Esophagus squamous epithelium (tissue), 5 donors: ENCODE measurements at places on chromosomes 16 and 17. TPM values are rescaled to one million over a fixed set of nuclear protein-coding genes. Genes with fewer than 3 reads are reported as not detected.

DNA sequence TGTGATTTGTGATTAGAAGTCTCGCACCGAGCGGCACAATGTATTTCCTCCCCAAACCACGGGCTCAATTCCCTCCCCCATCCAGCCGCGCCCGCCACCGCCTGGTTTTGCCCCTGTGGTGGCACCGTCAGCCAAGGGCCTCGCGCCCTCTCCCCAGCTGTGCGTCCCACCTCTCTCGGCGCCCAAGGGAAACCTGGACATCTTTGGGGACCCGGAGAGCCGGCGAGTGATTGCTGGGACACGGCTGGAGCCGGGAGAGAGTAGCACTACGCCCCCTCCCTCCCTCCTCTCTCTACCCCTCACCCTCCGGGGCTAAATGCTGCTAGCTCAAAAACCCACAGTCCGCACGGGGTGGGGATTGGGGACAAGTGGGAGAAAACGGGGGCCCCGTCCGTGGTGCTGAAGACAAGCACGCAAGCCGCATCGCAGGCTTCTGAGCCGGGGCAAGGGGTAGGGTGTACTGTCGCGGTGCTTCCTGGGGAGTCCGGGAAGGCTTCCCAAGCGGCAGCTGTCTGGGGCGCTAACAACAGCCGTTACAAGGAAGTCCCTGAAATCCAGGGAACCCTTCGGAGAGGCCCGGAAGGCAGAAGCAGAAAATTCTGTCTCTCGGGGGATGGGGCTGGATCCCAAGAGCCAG is 1.4 kb downstream of the CBLN1 start:
- no peak for DNase-seq

GRCh38 chr17:72423718-72424117 is 302.9 kb downstream of the SOX9 start:
- DNase-seq: no peak

GRCh38 chr16:87816507-87817100 is 50.8 kb upstream of the KLHDC4 start:
- DNase-seq: no peak

DNA sequence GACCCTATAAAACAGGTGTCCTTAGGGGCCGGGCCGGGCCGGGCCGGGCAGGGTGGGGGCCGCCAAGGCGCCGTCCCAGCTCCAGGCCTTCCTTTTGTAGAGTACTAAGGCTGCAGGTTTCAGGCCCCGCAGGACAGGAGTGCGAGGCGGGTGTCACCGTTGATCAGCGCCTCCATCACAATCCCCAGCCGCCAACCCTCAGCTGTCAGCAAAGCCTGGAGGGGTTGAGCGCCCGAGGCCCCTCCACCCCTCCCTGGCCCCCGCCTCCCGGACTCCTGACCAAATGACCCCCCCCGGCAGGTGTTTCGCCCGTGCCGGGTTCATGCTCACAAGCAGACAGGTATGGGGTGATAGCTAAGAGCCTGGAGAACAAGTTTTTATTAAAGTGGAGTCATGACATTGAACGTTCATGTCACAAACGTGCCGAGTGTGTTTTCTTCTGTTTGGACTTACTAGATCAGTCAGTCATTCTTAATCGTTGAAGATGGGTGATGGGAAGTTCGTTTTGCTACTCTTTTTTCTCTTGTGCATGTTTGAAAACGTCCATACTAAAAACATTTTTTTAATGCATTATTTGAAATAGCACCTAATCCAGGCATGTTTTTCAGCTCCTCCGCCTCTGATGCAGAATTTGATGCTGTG is 534 bp downstream of the ARL2BP start:
- DNase-seq: no peak

- DNase-seq: no peak
Observed at GRCh38 chr17:49703557-49704277, 4.0 kb downstream of the SLC35B1 start.

GRCh38 chr16:66521252-66521713 is 28.6 kb downstream of the TK2 start:
- DNase-seq: no peak

DNA sequence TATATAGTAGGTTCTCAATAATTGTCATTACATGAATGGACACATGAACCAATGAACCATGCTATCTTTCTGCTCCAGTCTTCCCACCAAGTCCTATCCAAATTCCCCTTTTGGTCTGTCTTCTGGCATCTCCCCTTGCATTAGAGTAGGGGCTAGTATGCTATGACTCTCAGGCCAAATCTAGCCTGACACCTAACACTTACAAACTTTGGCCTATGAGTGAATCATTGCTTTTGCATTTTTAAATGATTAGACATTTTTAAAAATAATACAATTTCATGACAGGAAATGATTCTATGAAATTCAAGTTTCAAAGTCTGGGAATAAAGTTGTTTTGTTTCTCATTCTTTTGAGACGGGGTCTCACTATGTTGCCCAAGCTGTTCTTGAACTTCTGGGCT is 102.5 kb upstream of the MAF start:
- no peak for DNase-seq

GRCh38 chr17:45170931-45171337 is 9.3 kb downstream of the HEXIM2 start:
- no peak for DNase-seq

- no peak for DNase-seq
Observed at GRCh38 chr17:68507576-68507975, 4.7 kb upstream of the PRKAR1A start.

- no peak for DNase-seq
Observed at GRCh38 chr17:72397687-72398086, 276.9 kb downstream of the SOX9 start.

DNA sequence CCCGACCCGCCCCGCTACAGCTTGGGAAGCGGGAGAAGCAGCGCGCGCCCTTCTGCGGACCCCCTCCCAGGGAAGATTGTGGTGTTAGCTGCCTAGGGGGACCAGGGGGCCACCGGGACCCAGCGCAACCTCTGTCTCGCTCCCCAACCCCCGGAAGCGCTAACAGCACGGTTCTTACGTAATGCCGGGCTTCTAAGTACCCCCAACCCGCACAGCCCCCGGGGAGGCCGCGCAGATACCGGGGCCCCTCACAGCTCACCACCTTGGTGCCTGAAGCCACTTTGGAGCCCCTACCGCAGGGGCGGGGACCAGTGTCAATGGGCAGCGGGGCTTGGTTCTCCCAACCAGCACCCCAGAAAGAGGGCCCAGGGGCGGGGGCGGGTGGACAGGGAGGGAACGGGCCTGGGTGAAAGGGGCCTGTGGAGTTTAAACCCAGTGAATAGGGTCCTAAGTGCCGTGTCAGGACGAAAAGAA is 348 bp downstream of the MPP2 start:
- no peak for DNase-seq

DNA sequence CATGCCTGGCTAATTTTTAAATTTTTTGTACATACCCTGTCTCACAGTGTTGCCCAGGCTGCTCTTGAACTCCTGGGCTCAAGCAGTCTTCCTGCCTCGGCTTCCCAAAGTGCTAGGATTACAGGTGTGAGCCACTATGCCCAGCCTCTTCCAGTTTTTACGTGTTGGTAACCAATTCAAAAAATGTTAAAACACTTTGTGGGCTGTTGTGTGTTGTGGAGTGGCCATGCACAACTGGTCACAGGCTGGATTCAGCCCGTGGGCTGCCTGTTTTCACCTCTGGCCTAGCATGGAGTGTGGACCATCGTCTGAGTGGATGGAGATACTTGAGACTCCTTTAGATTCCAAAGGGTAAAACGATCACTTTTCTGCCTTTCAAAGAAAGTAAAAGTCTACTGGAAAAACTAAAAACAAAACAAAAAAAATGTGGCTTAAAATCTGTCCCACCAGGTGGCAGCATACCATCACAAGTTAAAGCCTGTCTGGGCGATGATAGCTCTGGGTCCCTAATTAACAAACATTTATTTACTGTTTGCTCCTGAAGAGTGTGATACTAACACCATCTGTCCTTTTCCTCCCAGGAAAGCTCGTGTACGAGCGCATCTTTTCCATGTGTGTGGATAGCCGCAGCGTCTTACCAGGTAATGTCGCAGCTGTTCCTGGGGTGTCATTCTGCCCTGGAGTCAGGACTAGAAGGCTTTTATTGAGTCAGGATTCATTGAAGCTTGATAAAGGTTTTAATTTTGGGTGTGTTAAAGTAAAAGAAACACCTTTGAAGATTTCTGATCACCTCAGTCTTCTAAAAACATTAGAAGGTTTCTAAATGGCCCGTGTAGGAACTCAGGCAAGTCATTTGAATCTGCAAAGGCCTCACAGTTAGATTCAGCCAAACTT is 45.8 kb downstream of the VPS35L start:
- DNase-seq: no peak

- no peak for DNase-seq
Observed at GRCh38 chr16:89828870-89829629, 775 bp downstream of the SPIRE2 start.

- no peak for DNase-seq
Observed at GRCh38 chr17:80884811-80885210, 106.8 kb upstream of the CHMP6 start.

DNA sequence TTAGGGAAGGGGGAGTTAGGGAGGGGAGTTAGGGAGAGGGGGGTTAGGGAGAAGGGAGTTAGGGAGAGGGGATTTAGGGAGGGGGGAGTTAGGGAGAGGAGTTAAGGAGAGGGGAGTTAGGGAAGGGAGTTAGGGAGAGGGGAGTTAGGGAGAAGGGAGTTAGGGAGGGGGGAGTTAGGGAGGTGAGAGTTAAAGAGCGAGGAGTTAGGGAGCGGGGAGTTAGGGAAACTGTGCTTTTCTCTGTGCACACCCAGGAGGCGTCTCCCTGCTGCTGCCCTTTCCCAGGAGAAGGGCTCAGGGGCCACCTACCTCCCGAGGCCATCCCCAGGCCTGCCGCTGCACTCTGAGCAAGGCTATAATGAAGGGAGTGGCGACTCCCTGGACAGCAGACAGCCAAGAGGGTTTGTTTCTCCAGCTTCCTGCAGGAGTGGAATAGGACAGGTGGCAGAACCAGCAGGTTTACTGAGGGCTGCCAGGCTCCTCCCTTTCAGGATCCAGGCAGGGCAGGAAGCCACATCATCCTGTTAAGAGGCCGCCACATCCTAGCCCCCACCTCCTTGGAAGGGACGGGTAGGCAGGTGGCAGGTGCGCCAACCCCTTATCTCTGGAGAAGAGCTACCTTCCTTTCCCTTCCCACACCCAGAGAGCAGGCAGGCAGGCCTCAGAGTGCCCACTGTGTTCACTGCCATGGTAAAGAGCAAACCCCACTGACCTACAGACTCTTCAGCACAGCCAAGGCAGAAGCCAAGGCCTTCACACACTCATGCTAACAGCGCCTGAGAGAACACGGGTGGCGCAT is 4.3 kb downstream of the CANT1 start:
- DNase-seq: no peak

DNA sequence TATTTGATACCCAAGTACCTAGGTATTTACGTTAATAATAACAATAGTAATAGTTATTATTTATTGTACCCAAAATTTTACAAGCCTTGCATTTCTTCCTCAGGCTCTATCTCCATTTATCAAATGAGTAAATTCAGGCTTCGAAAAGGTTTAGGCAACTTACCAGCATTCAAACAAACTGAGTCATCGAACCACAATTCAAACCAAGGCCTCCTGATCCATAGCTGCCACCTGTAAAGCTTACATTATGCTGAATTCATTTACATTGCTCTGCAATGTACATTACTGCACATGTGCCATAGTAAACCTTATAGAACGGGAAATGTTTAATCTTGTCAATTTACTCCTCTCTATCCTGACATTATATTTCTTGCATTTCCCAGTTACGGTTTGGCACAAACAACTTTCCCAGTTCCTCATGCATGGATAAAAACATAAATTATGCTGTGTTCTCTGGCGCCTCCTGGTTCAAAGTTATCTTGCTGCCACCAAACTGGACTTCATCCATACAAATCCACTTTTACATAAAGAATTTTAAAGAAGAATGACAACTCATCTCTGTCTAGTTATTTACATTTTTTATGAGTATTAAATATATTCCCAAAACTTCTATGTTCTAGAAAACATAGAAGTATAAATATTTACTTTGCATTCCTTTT is 360.6 kb upstream of the SOX9 start:
- DNase-seq: no peak

DNA sequence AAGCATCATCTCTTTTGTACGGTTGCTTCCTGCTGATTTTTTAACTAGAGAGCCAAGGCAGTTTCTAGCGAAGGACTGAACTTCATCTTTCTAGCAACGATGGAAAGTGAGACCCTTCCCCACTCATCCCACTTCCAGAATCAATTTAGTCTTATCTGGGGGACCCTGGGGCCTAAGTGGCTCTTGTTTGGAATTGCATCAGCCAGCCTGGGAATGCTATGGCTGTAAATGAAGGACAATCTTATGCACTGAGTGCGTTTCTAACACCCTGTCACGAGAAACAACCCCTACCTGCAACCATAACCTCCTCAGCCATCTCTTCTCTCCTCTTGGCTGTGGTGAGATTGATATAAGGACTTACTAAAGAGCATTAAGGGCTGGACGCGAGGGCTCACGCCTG is 64.8 kb downstream of the ERCC4 start:
- no peak for DNase-seq

DNA sequence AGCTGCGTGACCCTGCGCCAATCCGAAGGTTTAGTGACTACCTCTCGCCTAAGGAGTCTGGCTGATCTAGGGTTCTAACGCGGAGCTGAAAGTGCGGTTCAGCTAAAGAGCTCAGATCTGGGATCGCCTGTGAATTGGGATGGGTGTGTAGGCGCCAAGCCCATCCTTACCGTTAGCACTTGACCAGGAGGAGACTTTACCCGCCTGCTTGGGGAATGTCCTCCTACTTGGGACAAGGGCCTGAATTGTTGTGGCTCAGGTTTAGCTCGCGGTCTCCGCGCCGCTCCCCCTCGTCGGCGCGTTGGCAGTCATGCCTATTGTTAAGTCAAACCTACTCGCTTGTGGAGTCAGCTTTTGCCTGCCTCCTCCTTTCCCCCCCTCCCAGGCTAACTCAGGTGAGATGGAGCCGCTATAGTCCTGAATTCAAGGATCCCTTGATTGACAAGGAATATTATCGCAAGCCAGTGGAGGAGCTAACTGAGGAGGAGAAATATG is 480 bp downstream of the MRPS7 start:
- no peak for DNase-seq

GRCh38 chr17:78040440-78041385 is 82.2 kb downstream of the TNRC6C start:
- no peak for DNase-seq

- no peak for DNase-seq
Observed at GRCh38 chr16:66030036-66030435, 336.5 kb upstream of the CDH5 start.

DNA sequence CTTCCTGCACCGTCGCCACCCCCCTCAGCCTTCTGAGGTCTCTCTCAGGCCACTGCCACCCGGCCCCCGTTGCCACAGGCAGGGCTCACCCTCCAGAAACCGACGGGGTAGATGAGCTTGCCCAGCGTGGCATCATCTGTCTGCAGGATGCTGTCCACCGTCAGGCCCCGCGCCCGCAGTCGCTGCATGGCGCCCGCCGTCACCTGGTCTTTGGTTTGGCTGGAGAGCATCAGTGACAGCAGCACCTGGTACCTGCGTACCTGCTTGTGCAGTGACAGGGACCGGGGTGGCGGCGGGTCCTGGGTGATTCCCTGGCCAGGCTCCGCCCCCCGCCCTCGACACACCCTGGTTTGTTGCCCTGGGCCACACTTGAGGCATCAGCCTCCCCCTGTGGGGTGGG is 3.1 kb downstream of the NTHL1 start:
- no peak for DNase-seq

Gene TNRC6C
- total RNA-seq: 2.6 TPM

Gene ZNF764
- 4.7 TPM for total RNA-seq

Gene SLC35G6
- total RNA-seq: not detected

Gene EIF3CL
- total RNA-seq: 133 TPM

Gene GAST
- total RNA-seq: not detected

Gene BCO1
- total RNA-seq: 0.83 TPM

Gene ABAT
- 13.0 TPM for total RNA-seq

Gene RNF112
- 0.92 TPM for total RNA-seq

Gene FNDC8
- not detected for total RNA-seq
